ENCODE measurements at places on chromosomes 7 and 10.

DNA sequence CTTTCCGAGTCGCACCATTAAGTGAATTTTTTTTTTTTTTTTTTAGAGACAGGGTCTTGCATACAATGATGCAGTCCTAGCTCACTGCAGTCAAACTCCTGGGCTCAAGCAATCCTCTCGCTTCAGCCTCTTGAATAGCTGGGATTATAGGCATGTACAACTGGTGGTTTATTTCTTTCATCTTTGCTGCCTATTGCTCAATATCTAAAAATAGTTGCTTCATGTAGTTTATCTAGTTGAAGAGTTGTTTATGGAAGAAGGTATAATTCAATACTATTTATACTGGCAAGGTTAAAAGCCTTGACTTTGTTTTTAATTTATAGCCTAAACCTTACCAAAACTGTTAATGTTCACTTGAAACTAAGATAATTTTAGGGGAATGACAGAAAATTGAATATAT is 66.9 kb downstream of the SEMA3D start:
- no peak overlapping the region for H3K4me3 ChIP-seq
- no peaks in the 10 kb centered on the region for H3K4me1 ChIP-seq
- DNase-seq = no peak
- H3K27ac ChIP-seq = no peak overlapping the region
- H3K36me3 ChIP-seq = no peaks in the 10 kb centered on the region

GRCh38 chr7:130218806-130219620 is 11.4 kb downstream of the SSMEM1 start:
- no peak overlapping the region for H3K4me3 ChIP-seq
- no peak overlapping the region for H3K27ac ChIP-seq
- H3K36me3 ChIP-seq = no peaks in the 10 kb centered on the region
- peaks cover 9% of the 10 kb centered on the region for H3K27me3 ChIP-seq

GRCh38 chr10:73959484-73960243 is 38.3 kb upstream of the VCL start:
- H3K4me1 ChIP-seq = peaks cover 28% of the 10 kb centered on the region
- DNase-seq = no peak
- H3K27ac ChIP-seq = no peak overlapping the region

- no peak for DNase-seq
- H3K4me3 ChIP-seq = no peak overlapping the region
- H3K27me3 ChIP-seq = no peaks in the 10 kb centered on the region
- no peaks in the 10 kb centered on the region for H3K4me1 ChIP-seq
- H3K27ac ChIP-seq = no peak overlapping the region
Observed at GRCh38 chr7:145909991-145910513, 206.5 kb upstream of the CNTNAP2 start.

DNA sequence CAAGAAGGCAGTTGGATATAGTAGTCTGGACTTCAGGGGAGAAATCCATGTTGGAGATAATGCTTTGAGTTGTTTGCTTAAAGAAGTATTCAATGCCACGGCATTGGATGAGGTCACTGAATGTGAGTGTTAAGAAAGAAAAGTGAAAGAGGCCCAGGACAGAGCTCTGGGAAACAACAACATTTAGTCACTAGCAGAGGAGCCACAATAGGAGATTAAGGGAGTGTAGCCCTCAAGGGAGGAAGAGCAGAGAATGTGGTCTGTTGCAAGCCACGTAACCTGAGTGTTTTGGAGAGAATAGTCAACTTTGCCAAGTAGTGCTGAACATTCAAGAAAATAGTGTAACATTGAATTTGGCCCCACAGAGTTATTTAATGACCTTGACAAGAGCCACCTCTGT is 114.7 kb downstream of the MYO3A start:
- H3K4me3 ChIP-seq = no peak overlapping the region
- no peak for DNase-seq
- H3K27ac ChIP-seq = no peak overlapping the region
- no peaks in the 10 kb centered on the region for H3K4me1 ChIP-seq

DNA sequence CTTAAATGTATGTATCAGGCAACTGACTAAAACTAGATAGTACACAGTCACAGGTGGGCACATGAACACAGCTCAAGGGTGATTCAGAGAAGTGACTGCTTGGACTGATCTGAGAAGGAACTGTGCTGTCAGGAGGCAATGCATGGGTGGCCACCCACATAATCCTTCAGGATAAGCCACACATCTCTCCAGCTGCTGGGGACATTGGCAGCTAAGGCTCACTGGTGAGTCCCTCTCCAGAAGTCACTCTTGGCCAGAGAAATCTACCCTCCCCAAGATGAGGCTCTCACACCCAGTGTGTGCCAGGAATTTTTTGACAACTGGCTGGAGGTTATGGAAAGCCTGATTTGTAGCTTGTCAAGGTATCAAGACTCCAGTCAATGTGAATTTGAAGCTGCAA is 302.4 kb upstream of the NEBL start:
- no peaks in the 10 kb centered on the region for H3K4me1 ChIP-seq
- no peak for DNase-seq
- H3K27ac ChIP-seq = no peak overlapping the region

DNA sequence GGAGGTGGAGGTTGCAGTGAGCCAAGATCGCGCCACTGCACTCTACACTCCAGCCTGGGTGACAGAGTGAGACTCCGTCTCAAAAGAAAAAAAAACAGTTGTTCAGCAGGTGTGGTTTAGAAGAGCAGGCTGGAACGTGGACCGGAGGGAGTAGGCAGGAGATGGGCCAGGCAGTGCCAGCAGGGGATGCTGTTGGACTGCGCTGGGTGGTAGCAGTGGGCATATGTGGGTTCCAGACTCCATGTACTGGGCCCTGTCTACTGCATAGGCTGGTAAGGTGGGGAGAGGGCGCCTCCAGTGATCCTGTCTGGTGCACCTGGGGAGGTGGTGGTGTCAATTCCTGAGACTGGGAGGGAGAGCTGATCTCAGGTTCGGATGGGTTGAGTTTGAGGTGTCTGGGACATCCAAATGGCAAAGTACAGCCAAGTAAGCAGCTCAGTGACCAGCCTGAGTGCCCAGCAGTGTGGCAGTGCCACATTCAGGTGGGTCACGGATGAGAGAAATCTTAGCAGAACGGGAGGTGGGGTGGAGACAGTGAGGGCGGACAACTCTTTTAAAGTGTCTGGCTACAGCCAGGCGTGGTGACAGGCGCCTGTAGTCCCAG is 25.9 kb downstream of the SFXN4 start:
- no peaks in the 10 kb centered on the region for H3K27me3 ChIP-seq
- peak overlapping the region; percentile 71 for H3K27ac ChIP-seq
- H3K4me3 ChIP-seq = no peak overlapping the region
- peak; percentile 63 for DNase-seq
- H3K4me1 ChIP-seq = peaks cover 21% of the 10 kb centered on the region

- no peaks in the 10 kb centered on the region for H3K36me3 ChIP-seq
- H3K4me3 ChIP-seq = no peak overlapping the region
- H3K27ac ChIP-seq = no peak overlapping the region
- H3K4me1 ChIP-seq = no peaks in the 10 kb centered on the region
- DNase-seq = no peak
Observed at GRCh38 chr10:107942826-107943225, 778.3 kb upstream of the SORCS1 start.

- H3K4me3 ChIP-seq = no peak overlapping the region
- no peak for DNase-seq
- no peak overlapping the region for H3K27ac ChIP-seq
- H3K27me3 ChIP-seq = no peaks in the 10 kb centered on the region
- peaks cover 21% of the 10 kb centered on the region for H3K4me1 ChIP-seq
- H3K36me3 ChIP-seq = peaks cover 75% of the 10 kb centered on the region
Observed at GRCh38 chr10:13118784-13119410, 18.9 kb downstream of the OPTN start.

GRCh38 chr7:10934292-10934691 is 39.4 kb upstream of the PHF14 start:
- H3K27me3 ChIP-seq = no peaks in the 10 kb centered on the region
- H3K36me3 ChIP-seq = peaks cover 19% of the 10 kb centered on the region
- DNase-seq = no peak
- no peak overlapping the region for H3K27ac ChIP-seq
- H3K4me1 ChIP-seq = peaks cover 11% of the 10 kb centered on the region

DNA sequence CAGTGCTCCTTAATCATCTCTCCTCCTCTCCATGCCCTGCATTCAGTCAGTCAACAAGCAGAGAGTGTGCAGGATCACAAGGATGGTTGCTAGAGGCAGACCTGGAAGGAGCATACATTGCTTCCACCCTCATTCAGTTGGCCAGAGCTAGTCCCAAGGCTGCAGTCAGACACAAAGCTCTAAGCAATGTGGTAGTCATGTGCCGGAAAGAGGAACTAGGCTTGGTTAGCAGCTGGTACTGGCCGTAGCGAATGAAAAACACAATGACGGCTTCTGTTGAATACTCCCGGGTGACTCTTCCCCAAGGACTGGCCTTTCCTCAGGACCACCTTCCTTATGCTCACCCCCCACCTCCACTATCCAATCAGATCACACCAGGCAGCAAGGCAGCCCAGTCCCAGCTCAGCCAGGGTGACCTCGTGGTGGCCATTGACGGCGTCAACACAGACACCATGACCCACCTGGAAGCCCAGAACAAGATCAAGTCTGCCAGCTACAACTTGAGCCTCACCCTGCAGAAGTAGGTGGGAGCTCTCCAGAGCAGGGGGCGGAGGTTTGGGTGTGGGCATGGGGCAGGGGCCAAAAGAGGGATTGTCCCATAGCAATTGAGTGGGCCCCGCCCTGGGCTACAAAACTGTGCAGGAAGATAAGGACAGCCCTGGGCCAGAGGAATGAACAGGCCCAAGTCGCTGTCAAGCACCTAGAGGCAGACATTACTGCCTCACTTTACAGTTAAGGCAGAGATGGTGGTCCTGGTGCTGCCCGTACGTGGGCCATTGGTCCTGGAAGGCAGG is 10.9 kb downstream of the LDB3 start:
- H3K27ac ChIP-seq = no peak overlapping the region
- no peak overlapping the region for H3K4me3 ChIP-seq
- no peaks in the 10 kb centered on the region for H3K27me3 ChIP-seq
- no peak for DNase-seq

DNA sequence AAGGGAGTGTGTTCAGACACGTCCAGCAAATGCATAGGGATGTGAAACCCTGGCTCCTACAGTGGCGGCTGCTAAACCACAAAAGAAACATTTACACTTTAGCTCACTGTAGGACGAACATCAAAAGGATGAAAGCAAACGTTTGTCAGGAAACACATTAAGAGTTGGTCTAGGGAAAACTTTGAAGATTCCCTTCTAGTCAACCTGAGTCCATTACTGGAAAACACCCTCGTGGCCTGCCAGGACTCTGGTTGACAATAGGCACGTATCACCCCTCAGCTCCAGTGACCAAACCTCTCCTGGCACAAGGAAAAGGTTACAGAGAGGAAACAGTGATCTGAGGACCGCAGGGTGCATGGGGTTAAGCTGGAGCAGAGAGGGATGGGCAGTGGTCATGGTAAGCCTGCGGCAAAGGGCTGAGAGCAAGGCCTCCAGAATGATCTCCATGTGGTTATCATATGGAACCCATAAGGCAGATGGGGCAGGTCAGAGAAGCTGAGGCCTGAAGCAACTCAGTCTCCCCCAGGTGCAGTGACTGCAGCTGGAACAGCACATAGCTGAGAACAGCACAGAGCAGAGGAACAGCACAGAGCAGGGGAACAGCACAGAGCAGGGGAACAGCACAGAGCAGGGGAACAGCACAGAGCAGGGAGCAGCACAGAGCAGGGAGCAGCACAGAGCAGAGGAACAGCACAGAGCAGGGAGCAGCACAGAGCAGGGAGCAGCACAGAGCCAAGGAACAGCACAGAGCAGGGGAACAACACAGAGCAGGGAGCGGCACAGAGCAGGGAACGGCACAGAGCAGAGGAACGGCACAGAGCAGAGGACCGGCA is 49.9 kb downstream of the CHST15 start:
- H3K4me1 ChIP-seq = peaks cover 5% of the 10 kb centered on the region
- H3K36me3 ChIP-seq = no peaks in the 10 kb centered on the region
- no peak overlapping the region for H3K4me3 ChIP-seq
- peaks cover 27% of the 10 kb centered on the region for H3K27me3 ChIP-seq

DNA sequence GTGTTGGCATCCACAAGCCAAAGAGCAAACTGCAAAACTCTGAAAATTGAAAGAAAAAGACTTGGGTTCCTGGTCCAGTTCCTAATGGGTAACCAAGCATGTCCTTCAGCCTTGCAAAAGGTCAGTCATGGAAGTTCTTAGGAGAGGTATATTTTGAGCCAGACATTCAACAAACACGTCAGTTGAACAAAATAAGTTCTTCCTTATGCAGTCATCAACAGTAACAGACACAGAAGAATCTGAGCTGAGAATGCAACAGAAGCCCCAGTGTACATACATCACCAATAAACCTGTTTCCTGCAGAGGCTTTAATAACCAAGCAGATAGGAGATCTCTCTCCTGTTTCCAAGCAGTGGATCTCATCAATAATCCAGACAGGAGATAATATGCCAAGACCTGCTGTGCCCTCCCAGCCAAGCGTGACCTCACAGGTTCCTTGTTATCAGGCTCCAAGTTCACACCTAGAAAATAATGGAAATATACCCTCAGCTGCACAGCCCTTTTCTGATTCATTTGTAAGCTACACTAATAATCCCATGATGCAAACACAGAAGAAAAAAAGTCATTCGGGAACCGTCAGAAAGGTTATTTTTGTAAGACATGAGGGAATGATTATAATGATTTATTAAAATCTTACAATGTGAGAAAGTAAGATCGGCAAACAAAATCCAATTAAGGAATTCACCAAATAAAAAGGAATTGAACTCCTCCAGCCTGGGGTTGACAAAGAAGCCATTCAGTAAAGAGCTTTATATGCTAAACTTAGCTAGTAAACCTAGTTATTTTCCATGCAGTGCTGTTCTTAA is 90.7 kb downstream of the DGKI start:
- no peaks in the 10 kb centered on the region for H3K36me3 ChIP-seq
- H3K4me3 ChIP-seq = no peak overlapping the region
- H3K27ac ChIP-seq = no peak overlapping the region
- DNase-seq = no peak
- peaks cover 6% of the 10 kb centered on the region for H3K27me3 ChIP-seq
- H3K4me1 ChIP-seq = no peaks in the 10 kb centered on the region

DNA sequence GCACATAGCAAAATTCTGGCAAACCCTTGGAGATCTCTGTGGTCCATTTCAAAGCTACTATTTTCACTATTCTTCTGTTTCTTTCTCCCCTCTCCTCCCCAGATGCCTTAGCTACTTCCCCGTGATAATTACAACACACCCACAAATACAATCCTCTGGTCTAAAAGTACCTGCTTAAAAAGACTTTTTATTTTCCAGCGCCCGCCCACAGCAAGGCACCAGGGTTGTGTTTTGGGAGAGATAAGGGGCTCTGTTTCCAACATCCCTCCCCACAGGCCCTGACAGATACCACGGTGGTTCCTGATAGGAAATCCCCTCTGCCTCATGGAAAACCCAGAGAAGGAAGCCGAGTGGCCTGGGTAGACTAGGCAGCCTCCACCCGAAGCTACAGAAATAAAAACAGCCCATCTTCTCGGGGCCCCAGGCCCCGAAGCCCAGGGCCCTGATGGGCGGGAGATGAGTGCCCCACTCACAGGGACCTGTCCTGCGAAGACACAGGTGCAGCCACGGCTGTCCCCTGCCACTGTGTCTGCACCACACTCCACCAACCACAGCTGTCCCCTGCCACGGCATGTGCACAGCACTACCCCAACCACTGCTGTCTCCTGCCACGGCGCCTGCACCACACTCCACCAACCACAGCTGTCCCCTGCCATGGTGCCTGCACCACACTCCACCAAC is 19.7 kb downstream of the CALML5 start:
- peaks cover 2% of the 10 kb centered on the region for H3K27me3 ChIP-seq
- peak overlapping the region; percentile 11 for H3K27ac ChIP-seq
- H3K36me3 ChIP-seq = no peaks in the 10 kb centered on the region

GRCh38 chr7:11642276-11642675 is 189.7 kb downstream of the THSD7A start:
- H3K27ac ChIP-seq = no peak overlapping the region
- DNase-seq = no peak
- no peak overlapping the region for H3K4me3 ChIP-seq
- no peaks in the 10 kb centered on the region for H3K36me3 ChIP-seq
- H3K27me3 ChIP-seq = no peaks in the 10 kb centered on the region

GRCh38 chr7:74401137-74401859 is 52.4 kb upstream of the GTF2IRD1 start:
- H3K4me3 ChIP-seq = no peak overlapping the region
- DNase-seq = peak; percentile 76
- H3K27me3 ChIP-seq = no peaks in the 10 kb centered on the region
- peaks cover 2% of the 10 kb centered on the region for H3K4me1 ChIP-seq

Measured in activated naive CD8-positive, alpha-beta T cell treated with anti-CD3 and anti-CD28 coated beads, Interleukin-2, amount 10 ng/mL, durations not matched to agents 7 days and 5 days (primary cell).